ENCODE measurements at places on chromosomes 12 and 14.

DNA sequence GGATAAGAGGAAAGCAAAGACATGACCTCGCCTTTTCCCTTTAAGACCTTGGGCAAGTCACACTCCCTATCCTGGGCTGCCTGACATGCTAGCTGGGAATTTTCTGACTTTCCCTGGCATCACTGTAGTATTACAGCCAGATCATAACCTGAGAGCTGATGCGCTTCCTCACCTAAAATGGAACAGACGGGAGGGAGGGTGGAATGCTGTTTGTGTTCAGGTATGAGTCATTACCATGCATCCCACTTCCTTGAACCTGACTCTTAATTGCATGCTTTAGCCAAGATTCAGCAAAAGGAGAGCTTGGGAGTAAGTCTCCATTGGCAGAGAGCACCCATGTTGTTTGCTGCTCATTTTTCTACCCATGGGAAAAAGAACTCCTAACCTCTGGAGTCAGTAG is 156.5 kb downstream of the KCNK10 start:
- DNase-seq: no peak

DNA sequence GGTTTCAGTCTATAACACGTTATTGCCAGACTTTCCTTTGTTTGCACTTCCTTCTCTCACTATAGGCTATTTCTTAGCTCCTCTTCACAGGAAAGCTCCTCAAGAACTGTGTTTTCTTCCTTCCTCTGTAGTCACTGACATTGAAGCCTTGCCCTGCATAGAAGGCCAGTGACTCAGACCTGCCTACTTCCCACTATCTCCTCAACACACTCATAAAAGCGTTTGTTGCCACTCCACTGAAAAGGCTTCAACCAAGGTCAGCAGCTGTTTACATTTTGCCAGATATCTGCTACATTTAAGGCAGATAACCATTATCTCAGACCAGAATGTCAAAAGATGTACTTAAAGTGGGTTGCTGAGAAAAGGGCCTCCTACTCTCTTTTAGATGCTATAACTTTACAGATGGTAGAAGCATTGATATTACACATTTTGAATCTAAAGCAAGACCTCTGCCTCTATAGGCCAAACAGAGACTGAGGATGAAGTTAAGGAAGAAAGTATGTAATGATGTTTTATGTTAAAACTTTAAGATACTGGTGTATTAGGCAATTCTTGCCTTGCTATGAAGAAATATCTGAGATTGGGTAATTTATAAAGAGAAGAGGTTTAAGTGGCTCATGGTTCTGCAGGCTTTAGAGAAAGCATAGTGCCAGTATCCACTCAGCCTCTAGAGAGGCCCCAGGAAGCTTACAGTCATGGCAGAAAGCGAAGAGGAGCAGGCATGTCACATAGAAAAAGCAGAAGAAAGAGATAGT is 233.3 kb upstream of the FLRT2 start:
- DNase-seq: no peak

- no peak for DNase-seq
Observed at GRCh38 chr12:5343711-5344110, 88.2 kb upstream of the NTF3 start.

DNA sequence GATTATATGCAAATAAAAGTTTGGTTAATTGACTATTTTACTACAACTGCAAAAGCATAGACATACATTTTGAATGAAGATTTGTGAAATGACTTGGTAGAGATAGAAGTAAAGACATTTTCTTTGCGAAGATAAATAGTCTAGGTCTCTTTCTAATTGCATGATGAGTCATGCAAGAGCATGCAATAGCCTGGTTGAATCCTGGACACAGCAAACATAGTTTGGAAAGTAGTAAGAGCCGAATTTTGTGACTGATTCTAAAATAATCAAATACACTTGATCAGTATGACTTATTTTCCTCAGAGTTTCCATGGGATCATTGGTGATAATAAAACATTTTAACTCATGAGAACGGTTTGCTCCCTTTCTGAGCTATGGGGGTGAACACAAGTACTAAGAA is 27.7 kb upstream of the CAND1 start:
- no peak for DNase-seq

- DNase-seq: peak; percentile 62
Observed at GRCh38 chr12:1791104-1791841, 29.1 kb upstream of the LRTM2 start.

DNA sequence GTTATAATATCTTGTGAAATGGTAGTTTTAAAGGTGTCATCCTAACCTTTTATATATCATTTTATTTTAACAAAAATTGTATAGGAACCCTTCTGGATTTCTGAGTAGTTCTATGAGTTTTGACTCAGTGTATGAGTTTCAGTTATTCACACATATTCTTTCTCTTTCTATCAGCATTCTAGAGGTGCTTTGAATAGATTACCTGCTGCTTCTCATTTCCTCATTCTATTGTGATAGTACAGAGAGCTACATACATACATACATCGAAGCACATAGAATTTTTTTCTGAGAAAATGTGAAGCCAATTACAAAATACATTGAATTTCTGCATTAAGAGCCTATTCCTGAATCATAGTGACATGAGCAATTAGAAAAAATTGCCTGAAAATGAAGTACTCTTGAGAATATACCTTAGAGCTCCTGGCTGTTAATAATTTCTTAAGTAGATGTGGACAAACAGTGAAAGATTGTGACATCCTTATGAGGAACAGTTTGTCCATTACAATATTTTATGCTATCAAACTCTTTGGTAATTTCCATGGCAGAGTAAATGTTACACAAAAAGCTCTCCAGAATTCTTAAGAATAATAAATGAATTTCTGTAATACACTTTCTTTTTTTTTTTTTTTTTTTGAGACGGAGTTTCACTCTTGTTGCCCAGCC is 556.6 kb downstream of the TRHDE start:
- no peak for DNase-seq

DNA sequence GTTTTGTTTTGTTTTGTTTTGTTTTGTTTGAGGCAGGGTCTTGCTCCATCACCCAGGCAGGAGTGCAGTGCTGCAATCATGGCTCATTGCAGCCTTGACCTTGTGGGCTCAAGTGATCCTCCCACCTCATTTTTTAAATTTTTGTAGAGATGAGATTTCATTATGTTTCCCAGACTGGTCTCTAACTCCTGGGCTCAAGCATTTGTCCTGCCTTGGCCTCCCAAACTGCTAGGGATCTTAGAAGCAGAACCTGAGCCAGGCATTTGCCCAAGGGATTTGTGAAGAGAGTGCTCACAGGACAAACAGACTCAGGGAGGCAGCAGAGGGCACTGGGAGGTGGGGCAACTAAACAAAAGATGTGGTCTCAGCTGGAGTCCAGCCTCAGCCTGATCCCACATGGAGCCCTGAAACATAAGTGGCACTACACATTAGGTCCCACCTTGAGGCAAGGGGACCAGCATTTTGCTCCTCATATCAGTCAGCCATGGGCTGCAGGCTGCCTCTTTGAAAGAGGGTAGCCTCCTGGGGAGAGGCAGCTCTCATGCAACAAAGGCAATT is 86.2 kb upstream of the CMKLR1 start:
- no peak for DNase-seq

- DNase-seq: no peak
Observed at GRCh38 chr12:54412348-54412747, 6.7 kb downstream of the ITGA5 start.

DNA sequence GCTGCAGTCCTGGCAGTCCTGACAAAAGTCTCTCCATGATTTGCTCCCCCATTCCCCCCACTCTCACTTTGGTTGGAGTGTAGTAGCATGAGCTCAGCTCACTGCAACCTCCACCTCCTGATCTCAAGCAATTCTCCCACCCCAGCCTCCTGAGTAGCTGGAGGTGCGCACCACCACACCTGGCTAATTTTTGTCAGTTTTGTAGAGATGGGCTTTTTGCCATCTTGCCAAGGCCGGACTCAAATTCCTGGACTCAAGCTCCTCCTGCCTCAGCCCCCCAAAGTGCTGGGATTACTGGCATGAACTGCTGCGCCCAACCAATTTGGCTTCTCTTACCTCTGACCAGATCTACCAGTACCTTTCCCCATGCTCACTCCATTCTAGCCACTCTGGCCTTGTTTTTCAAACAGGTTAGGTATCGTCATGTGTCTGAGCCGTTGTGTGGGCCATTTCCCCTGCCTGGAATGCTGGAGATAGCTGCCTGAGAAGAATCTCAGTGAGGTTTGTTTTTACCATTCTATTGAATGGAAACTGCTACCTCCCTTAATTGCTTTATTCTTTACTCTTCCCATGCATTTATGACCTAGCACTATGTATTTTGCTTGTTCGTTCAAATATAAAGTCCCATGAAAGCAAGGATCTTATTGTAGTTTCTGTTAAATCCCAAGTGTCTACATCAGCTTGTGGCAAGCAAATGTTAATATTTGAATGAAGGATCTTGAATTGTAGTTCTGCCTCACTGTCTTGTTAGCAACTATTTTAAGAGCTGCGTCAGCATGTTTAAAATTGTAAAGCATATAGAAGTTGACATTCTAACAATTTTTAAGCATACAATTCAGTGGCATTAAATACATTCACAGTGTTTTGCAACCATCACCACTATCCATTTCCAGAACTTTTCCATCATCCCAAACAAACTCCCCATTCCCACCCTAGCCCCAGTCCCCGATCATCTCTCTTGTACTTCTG is 39.7 kb downstream of the CPSF6 start:
- no peak for DNase-seq

GRCh38 chr14:77044783-77045237 is 16.3 kb upstream of the IRF2BPL start:
- no peak for DNase-seq

- DNase-seq: no peak
Observed at GRCh38 chr12:47901063-47901717, 3.6 kb downstream of the VDR start.

GRCh38 chr12:26982866-26983265 is 31.3 kb downstream of the TM7SF3 start:
- DNase-seq: no peak

DNA sequence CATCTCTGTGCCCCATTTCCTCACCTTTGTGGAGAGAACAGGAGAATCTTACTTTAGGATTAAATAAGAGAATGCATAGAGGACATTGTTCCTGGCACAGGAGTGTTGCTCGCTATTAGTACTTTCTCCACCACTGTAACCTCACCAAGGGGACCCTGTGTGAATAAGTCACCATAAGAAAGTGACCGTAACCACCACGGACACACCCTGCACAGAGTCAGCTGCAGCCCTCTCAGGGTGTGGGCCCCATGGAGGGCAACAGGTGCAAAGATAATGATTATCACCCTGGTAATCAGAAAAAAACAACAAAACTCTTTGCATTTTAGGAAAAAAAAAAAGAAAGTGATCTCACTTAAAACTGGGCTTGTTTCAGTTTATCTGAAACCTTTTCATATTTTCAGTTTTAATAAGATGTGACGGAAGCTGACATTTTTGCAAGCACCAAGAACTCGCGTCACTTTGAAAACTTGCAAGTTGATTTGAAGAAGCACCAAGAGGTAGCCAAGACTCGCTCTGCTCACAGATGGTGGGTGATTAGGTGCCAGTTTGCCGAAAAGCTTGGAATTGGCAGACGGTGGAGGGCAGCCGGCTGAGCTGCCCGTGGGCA is 87.0 kb upstream of the VRK1 start:
- no peak for DNase-seq

GRCh38 chr12:104063712-104064030 is 660 bp upstream of the HCFC2 start:
- no peak for DNase-seq

DNA sequence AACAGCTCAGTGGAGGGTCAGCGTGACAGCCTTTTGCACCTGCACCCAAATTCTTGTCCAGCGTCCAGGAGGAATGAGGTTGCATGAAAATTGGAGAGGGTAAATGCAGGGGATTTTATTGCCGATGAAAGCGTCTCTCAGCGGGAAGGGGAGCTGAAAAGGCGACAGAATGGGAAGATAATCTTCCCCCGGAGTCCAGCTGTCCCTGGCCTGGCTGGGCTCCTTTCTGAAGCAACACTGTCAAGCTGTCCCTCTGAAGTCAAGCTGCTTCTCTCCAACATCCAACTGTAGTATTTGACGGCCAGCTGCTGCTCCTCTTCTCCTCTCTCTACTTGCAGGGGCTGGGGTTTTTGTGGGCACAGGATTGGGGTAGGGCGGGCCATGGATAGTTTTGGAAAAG is 32.7 kb downstream of the NOPCHAP1 start:
- no peak for DNase-seq

GRCh38 chr14:32694795-32695449 is 243.8 kb upstream of the NPAS3 start:
- no peak for DNase-seq

DNA sequence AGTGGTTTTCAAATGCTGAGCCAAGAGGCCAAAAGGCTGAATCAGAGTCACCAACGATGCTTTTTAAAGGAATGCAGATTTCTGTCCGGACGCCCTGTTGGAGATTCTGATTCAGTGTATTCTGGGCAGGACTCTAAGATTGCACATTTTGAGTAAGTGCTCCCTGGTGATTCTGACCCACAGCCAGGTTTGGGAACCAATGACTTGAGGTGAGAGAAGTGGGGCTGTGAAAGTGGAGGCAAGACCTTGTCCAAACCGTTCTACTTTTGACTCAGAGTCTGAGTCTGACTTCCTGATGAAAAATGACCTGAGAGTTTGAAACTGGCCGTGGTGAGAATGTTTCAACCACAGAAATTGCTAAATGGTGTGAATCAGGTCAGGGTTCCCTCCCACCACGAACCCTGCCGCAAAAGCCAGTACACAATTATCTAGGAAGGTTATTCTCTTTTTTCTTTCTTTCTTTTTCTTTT is 90.2 kb downstream of the NTN4 start:
- no peak for DNase-seq

DNA sequence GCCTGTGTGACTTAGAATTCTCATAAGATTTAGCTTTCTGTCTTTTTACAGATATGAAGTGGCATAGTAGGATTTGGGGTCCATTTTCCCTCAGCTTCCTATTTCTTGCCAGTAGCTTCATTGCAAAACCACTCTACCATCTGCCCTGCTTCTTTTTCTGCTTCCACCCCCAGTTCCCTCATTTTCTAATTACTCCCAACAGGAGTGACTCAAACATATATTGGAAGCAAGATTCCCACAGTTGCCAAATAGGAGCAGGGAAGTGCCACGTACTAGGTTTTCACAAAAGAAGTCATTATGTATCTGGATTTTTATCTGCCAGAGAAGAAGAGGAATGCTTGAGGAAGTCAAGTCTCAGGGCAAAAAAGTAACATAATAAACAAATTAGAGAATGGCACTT is 64.1 kb downstream of the ANO4 start:
- no peak for DNase-seq

DNA sequence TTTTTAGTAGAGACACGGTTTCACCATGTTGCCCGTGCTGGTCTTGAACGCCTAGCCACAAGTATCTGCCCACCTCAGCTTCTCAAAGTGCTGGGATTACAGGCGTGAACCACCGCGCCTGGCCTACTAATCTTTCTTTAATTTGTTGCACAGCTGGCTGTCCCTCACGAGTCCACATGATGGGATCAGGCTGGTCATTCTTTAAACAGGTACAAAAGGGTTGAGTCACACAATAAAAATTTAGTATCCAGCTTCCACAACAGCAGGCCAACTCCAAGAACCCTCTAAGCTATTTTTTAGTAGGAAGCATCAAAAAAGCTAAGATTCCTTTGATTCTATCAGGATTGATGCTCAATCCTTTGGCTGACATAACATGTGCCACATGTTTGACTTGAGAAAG is 17.8 kb downstream of the SINHCAF start:
- no peak for DNase-seq

Data from left lung (tissue), 14 donors.